ENCODE measurements at places on chromosomes 1 and 21. TPM values are rescaled to one million over a fixed set of nuclear protein-coding genes. Genes with fewer than 3 reads are reported as not detected.

The MXRA8 gene
- 18.6 TPM for total RNA-seq

The GJA9 gene
- total RNA-seq = not detected

The HIVEP3 gene
- total RNA-seq = 23.1 TPM

DNA sequence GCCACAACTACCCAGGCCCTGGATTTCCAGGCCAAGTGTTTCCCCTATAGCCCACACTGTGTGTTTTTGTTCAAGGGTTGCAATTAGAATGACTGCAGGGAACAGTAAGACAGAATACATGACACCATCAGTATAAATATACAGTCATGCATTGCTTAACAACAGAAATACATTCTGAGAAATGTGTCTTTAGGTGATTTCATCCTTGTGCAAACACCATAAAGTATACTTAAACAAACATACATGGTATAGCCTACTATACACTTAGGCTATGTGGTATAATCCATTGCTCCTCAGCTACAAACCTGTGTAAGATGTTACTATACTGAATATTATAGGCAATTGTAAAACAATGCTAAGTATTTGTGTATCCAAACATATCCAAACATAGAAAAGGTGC, 7.5 kb upstream of the SLC44A5 start:
- DNase-seq = no peak
- H3K4me1 ChIP-seq = peaks cover 30% of the 10 kb centered on the region
- peaks cover 52% of the 10 kb centered on the region for H3K27me3 ChIP-seq
- H3K27ac ChIP-seq = no peak overlapping the region
- H3K4me3 ChIP-seq = no peak overlapping the region

The MROH9 gene
- not detected for total RNA-seq

- H3K4me3 ChIP-seq = no peak overlapping the region
- no peak for DNase-seq
- no peaks in the 10 kb centered on the region for H3K36me3 ChIP-seq
- H3K27ac ChIP-seq = no peak overlapping the region
- H3K4me1 ChIP-seq = no peaks in the 10 kb centered on the region
These were observed 10.4 kb upstream of the WNT3A start for GRCh38 chr1:227996187-227996950.

The OLIG2 gene
- not detected for total RNA-seq

The IL12RB2 gene
- total RNA-seq = 0.79 TPM

GRCh38 chr1:231357187-231357772, 19.2 kb downstream of the SPRTN start:
- H3K27me3 ChIP-seq = no peaks in the 10 kb centered on the region
- H3K4me1 ChIP-seq = peaks cover 21% of the 10 kb centered on the region
- peaks cover 12% of the 10 kb centered on the region for H3K36me3 ChIP-seq
- H3K27ac ChIP-seq = no peak overlapping the region
- no peak for DNase-seq
- H3K4me3 ChIP-seq = no peak overlapping the region

The KRTAP11-1 gene
- 36.0 TPM for total RNA-seq

DNA sequence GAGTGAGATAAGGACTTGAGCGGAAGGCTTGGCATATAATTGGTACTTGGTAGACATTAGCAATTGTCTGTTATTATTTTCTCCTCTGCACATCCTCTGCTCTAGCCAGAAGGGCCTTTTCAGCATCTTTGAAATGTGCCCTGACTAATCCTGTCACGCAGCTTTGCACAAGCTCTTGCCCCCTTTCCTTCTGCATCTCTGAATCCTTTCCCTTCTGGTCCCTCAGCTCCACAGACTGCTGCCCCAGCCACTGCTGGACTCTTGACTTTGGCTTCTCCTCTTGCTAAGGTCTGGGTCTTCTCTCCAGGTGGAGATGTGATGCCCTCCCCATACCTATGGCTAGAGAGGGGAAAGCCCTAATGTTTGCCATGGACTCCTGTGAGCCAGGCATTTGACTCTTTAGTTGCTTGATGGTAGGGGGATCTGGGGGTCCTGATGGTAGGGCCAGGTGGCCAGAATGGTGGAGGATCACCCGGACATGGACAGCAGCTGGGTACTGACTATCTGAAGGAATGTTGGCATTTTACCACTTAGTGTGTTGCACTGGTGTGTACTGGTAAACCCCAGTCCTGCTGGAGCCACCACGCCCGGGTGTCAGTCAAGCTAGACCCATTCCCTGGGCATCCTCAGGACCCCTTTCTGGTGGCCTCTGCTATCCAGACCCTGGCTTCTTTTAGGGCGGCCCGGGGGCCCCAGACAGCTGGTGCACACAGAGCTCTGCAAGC, 4.4 kb downstream of the HPCA start:
- H3K4me3 ChIP-seq = no peak overlapping the region
- no peak for DNase-seq
- H3K4me1 ChIP-seq = peaks cover 28% of the 10 kb centered on the region
- peaks cover 42% of the 10 kb centered on the region for H3K27me3 ChIP-seq
- no peak overlapping the region for H3K27ac ChIP-seq
- H3K36me3 ChIP-seq = no peaks in the 10 kb centered on the region

DNA sequence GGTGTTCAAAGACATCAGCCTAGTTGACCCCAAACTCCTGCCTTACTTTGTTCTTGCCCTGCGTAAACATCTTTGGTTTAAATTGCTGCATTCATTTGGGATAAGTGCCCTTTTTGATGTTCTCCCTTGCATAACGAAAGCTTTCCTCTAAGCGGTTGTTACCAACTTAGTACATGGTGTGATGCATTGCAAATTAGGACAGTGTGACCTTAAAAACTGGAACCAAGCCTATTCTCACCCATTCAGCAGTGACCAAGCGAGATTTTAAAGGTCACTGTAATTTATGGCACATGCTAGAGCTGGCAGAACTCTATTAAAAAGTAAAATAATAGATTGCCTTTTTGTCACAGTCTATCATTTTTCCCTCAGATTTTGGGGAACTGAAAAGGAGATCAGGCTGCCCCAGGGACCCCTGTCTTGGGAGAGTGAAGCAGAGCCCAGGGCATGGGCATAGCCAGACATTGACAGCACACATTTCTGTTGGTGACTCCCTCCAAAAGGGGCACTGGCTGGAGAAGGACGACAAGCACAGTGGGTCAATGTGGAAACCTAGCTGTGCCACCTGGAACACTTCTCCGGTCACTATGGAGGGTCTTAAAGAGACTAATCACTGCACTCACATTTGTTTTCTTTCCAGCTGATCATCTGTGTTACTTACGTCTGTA, 63.9 kb downstream of the KCNK1 start:
- no peaks in the 10 kb centered on the region for H3K27me3 ChIP-seq
- DNase-seq = no peak
- H3K27ac ChIP-seq = no peak overlapping the region
- no peaks in the 10 kb centered on the region for H3K4me1 ChIP-seq
- H3K36me3 ChIP-seq = no peaks in the 10 kb centered on the region
- no peak overlapping the region for H3K4me3 ChIP-seq

DNA sequence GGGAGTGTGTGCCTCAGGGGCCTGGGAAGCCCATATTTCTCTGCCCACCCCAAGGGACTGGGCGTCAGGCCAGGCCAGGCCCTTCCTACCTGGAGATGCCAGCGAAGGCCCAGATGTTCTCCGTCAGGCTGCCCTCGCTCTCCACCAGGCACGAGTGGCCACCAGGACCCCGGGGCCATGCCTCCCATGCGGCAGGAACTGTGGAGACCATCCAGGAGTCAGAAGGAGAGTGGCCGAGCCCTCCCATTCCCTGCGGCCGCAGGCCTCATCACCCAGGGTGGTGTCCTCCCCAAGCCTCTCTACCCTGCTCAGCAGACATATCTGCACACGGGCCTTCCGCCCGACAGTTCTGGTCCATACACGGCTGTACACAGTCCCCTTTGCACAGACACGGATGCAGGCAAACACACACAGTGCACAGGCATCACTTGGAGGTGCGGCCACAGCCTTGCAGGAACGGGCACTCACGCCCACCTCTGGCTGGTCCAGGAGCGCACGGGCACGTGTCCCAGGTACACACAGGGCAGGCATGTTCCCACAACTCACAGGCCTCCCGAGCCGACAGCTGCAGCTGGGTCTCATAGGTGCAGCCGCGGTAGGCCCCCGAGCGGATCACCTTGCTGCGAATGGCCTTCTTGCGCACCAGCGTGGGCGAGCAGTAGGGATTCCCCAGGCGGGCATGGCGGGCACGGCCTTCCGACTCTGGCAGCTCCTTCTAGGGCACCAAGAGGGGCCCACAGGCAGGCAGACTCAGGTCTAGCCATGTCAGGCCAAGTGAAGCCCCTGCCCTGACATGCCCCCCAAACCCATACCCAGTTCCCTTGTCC, 5.9 kb upstream of the KIF17 start:
- no peaks in the 10 kb centered on the region for H3K4me1 ChIP-seq
- no peaks in the 10 kb centered on the region for H3K36me3 ChIP-seq
- DNase-seq = peak; percentile 65
- H3K27me3 ChIP-seq = peaks cover 3% of the 10 kb centered on the region
- no peak overlapping the region for H3K4me3 ChIP-seq
- no peak overlapping the region for H3K27ac ChIP-seq

The SMYD2 gene
- total RNA-seq = 30.2 TPM

DNA sequence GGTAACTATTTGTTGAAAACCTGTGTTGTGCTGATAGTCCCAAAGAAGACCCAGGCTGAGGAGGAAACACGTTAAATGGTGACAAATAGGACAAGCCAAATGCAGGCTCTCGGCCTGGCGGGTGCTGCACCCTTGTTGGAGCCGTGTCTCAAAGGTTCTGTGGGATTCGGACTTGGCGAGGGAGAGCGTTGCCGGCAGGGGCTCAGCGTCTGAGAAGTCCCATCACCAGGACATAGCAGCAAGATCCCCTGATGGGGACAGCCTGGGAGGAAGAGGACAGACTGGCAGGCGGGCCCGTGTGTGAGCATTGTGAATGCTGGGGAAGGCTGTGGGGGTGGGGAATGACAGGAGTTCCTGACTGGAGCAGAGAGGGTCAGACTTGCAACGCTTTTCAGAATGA, 142.5 kb downstream of the PGBD5 start:
- H3K27me3 ChIP-seq = no peaks in the 10 kb centered on the region
- DNase-seq = peak; percentile 26
- no peak overlapping the region for H3K4me3 ChIP-seq

Data from suprapubic skin (tissue), 4 donors.